ENCODE measurements at places on chromosomes 2 and 18.

DNA sequence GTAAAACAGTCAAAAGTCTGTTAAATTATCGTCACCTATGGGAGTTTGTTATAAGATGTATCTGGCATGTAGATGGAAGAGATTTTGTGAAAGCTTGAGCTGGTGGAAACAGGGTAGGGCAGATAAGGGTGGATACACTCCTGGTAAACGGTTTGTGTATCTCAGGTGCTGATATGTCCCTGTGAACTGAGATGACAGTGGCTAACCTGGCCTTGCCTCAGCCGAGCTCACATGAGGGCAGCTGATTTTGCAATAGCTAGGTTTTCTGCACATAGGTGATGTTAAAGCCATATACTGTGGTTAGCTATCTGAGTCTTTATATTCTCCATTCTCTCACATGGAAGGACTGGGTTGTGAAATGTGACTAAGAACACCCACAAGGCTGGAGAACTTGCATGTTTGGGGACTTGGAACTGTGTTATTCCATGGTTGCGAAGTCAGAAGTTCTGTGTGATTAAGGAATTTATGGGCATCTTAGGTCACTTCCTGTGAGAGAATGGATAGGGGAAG is 205.1 kb downstream of the TPGS2 start:
- no peak for DNase-seq

GRCh38 chr18:55404832-55405465 is 183.0 kb downstream of the TCF4 start:
- no peak for DNase-seq

DNA sequence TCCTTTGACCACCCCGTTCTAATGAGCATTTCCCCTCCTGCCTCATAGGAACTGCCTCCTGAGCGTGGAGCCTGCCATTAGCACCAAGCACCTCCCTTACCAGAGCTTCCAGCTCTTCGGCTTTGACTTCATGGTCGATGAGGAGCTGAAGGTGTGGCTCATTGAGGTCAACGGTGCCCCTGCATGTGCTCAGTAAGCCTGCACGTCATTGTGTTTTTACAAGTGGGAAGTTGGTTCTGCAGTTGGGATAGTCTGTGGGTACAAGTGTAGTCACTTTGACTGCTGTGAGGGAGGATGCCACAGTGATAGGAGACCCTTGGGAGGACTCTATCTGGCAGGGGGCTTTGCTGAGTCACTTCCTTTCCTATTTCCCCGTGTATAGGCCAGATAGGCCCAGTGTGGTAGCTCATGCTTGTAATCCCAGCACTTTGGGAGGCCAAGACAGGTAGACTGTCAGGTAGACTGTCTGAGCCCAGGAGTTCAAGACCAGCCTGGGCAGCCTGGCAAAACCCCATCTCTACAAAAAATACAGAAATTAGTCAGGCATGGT is 22.0 kb upstream of the POLR1B start:
- no peak for DNase-seq

GRCh38 chr2:20949256-20949655 is 94.6 kb downstream of the APOB start:
- no peak for DNase-seq

- no peak for DNase-seq
Observed at GRCh38 chr2:96413323-96413722, 77.8 kb downstream of the NCAPH start.

DNA sequence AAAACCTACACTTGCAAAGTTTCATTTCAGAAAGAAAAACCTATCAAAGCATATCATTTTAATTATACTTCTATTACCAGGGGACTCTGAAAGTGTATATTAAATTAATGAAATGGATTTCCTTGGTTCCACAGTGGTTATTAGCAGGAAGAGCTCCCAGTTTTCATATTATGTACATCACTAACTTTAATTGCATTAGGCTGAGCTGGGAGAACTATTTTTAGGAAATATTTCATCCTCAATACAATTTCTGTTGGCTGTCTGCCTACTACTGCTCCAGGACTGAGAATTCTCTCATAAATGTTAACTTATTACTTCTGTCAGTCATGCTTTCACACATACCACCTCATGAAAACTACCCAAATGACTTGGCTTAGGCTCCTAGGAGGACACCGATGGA is 301.4 kb downstream of the CMPK2 start:
- no peak for DNase-seq

DNA sequence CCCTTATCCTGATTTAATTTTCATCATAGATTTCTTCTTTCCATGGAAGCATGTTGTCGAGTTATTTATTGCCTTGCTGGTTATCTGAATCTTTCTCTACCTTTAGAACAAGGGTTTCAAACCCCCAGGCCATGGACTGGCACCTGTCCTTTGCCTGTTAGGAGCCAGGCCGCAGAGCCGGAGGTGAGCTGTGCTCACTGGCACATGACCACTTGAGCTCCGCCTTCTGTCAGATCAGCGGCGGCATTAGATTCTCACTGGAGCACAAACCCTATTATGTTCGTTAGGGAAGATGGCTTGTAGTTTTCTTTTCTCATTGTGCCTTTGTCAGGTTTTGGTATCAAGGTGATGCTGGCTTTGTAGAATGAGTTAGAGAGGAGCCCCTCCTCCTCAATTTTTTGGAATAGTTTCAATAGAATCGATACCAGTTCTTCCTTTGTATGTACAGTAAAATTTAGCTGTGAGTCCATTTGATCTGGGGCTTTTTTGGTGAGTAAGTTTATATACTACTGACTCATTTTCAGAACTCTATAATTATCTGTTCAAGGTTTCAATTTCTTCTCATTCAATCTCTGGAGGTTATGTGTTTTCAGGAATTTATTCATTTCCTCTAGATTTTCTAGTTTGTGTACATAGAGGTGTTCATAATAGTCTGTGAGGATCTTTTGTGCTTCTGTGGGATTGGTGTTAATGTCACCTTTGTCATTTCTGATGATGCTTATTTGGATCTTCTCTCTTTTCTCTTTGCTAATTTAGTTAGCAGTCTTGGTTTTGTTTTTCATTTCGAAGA is 668.0 kb upstream of the FAM98A start:
- no peak for DNase-seq
